Stimulated activated CD4-positive, alpha-beta T cell treated with anti-CD3 and anti-CD28 coated beads, Interleukin-2, amount 100 ng/mL, for 24 hours (primary cell): ENCODE measurements at places on chromosomes 1 and 21.

- DNase-seq, result no peak
Measured at GRCh38 chr1:112925015-112925414, 31.0 kb downstream of the SLC16A1 start.

DNA sequence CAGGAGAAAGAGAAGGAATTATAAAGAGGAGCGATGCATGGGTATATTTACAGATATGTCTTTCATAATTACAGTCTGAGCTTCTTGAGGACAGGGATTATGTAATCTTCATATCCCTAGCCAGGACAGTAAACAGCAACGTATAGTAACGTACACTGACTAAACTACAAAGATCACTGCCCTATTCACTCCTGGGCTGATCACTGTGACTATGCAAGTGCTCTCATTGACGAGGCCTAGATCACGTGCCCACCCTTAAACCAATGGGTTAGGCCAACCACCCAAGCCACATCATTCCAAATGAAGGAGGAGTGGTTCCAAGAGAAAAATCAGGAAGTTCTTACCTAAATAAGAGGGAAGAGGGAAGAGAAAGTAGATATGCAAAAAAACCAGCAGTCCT, 18.5 kb downstream of the PIK3R3 start:
- DNase-seq, result no peak

DNA sequence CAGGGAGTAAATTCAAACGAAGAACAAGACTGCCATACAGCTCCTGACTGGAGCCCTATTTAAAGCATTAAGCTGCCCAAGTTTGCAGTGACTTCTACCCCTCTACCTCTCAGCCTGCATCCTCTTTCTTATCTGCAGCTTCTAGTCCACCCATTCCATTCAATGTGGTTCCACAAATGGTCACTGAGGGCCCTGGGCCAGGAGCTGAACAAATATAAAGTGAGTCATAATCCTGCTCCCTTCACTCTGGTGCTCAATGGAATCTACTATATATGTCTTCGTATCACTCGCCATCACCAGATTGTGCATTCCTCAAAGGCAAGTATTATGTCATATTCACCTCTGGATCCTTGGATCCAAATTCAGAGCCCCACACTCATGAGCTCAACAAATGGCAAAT, 398.7 kb downstream of the BRINP2 start:
- DNase-seq, result no peak

DNA sequence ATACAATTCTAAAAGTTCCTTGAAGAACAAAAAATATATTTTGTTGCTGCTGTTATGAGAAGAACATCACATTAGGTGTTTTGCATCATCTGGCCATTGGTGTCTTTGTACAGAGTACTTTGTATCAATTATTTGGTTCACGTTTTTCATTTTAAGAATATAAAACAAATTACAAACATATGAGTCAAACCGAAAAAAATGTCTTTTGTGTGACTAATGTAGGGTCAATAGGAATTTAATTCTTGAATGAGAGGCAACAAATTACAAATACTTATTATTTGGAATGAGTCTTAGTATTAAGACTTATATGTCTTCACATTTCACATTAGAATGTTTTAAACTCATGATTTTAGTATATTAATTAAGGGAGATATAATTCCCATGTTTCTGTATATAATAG, 54.8 kb downstream of the NR5A2 start:
- no peak for DNase-seq

- DNase-seq, result no peak
Measured at GRCh38 chr1:204575221-204576190, 59.3 kb downstream of the MDM4 start.

GRCh38 chr1:24411963-24412362, 1.6 kb downstream of the STPG1 start:
- no peak for DNase-seq

DNA sequence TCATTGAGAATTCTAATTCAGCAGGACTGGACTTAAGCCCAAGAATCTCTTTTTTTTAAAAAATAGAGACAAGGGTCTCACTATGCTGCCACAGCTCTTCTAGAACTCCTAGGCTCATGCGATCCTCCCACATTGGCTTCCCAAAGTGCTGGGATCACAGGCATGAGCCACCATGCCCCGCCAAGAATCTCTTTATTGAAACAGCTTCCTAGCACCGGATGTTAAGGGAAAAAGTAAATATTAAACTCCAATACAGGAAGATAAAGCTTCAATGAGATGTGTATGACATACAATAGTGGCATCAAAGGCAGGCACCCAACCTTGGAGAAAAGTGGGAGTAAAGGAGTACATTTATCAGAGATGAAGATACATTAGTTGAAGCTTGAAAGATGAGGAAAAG, 25.5 kb downstream of the PUM1 start:
- no peak for DNase-seq

- DNase-seq, result no peak
Measured at GRCh38 chr1:84574936-84575335, 696 bp upstream of the CTBS start.

- DNase-seq, result no peak
Measured at GRCh38 chr1:46942086-46942485, 810 bp upstream of the CYP4A11 start.
